ENCODE measurements at places on chromosomes 3 and 15. TPM values are rescaled to one million over a fixed set of nuclear protein-coding genes. Genes with fewer than 3 reads are reported as not detected.

GRCh38 chr15:70236341-70237086, 138.8 kb upstream of the TLE3 start:
- no peaks in the 10 kb centered on the region for H3K27me3 ChIP-seq
- no peak overlapping the region for H3K4me3 ChIP-seq
- no peaks in the 10 kb centered on the region for H3K36me3 ChIP-seq
- no peaks in the 10 kb centered on the region for H3K4me1 ChIP-seq
- no peak for DNase-seq
- no peak overlapping the region for H3K27ac ChIP-seq

- DNase-seq: peak; percentile 79
- peaks cover 4% of the 10 kb centered on the region for H3K4me1 ChIP-seq
- peak within 1 kb of the TSS; percentile 99 for H3K4me3 ChIP-seq
- no peaks in the 10 kb centered on the region for H3K27me3 ChIP-seq
These were observed at the start of gene PDZRN3 for GRCh38 chr3:73624821-73625665. TSS of gene PDZRN3 (minus strand) at chr3:73624941.

GRCh38 chr15:95125803-95126202, 894.4 kb downstream of the MCTP2 start:
- H3K27ac ChIP-seq: no peak overlapping the region
- no peaks in the 10 kb centered on the region for H3K36me3 ChIP-seq
- peaks cover 7% of the 10 kb centered on the region for H3K4me1 ChIP-seq
- no peak for DNase-seq

DNA sequence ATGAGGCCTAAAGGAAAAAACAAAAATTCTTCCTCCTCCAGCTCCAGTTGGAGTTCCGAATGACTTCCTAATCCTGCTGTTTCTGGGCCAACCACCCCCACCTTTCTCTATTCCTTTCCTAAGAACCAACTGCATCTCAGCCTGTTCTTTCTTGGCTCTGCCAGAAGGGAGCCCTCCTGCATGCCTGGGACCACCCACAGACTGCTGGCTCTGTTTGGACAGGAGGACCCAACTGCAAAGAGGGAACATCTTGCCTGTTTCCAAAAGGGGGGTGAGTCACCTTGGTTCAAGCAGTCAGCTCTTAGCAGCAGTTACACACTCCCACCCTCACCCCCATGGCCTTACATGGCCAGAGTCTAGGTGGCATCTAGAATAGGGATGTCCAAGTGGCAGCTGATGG, 116.0 kb upstream of the PRICKLE2 start:
- no peak overlapping the region for H3K4me3 ChIP-seq
- DNase-seq: no peak
- no peaks in the 10 kb centered on the region for H3K36me3 ChIP-seq
- H3K27ac ChIP-seq: no peak overlapping the region
- no peaks in the 10 kb centered on the region for H3K27me3 ChIP-seq

DNA sequence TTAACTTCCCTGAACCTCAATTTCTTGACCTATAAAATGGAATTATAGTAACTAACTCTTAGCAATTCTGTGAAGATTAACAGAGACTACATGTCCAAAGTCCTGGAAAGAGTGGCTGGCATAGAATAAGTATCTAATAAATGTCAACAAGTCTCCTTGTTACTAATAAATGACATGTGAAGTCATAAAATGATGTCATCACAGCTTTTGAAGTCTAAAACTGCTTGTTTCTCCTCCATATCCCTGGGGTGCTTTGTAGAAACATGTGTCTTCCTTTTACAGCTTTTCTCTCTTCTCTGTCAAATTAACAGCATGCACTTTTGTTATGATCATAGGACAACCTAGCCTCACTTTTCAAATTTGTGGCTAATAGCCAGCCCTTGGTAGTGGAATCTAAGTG, 510.2 kb downstream of the NTRK3 start:
- no peak for DNase-seq
- H3K4me3 ChIP-seq: no peak overlapping the region
- no peaks in the 10 kb centered on the region for H3K36me3 ChIP-seq
- no peaks in the 10 kb centered on the region for H3K27me3 ChIP-seq

- H3K4me3 ChIP-seq: no peak overlapping the region
- H3K4me1 ChIP-seq: no peaks in the 10 kb centered on the region
- H3K27ac ChIP-seq: no peak overlapping the region
- no peaks in the 10 kb centered on the region for H3K27me3 ChIP-seq
These were observed 66.6 kb downstream of the CLDN11 start for GRCh38 chr3:170485294-170485693.

DNA sequence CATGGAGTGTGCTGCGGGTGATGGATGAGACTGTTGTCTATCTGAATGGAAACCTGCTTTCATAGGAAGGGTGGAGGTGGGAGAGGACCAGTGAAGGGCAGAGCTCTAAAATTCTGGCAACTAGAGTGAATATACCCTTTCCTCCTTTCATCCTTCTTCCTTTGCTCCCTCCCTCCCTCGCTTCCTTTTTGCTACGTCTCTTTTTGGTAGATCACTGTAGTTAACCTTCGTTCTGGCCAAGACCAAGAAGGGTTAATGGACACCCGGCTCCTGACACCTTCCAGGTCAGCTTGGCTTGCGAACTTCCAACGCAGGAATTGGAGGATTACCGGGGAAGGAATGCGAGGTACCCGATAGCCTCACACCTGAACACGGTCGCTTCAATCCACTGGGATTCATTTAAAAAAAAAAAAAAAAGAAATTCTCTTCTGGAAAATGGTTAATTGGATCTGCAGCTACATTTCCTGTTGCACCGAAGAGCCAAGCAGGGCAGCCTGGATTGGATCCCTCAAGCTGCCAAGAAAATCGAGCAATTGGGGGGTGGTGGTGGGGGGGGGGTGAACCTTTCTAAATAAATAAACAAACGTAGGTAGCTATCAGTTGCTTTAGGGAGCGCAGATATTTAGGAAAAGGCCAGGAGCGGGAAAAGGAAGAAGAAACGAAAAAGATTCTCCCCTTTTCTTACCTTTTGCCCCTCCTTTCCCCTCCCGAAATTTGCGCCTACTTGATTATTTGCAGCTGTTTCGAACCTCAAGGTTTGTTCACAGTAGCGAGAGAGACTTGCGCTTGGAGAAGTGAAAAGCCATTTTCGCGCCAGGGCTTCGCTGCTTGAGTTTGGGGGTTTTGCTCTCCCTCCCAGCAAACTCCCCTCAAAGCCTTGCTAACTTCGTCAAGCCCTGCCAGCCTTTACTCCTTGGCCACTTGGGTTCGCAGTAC, 9.5 kb upstream of the NR2F2 start:
- peak overlapping the region; percentile 70 for H3K4me3 ChIP-seq
- peak; percentile 76 for DNase-seq
- no peaks in the 10 kb centered on the region for H3K27me3 ChIP-seq
- no peaks in the 10 kb centered on the region for H3K4me1 ChIP-seq

DNA sequence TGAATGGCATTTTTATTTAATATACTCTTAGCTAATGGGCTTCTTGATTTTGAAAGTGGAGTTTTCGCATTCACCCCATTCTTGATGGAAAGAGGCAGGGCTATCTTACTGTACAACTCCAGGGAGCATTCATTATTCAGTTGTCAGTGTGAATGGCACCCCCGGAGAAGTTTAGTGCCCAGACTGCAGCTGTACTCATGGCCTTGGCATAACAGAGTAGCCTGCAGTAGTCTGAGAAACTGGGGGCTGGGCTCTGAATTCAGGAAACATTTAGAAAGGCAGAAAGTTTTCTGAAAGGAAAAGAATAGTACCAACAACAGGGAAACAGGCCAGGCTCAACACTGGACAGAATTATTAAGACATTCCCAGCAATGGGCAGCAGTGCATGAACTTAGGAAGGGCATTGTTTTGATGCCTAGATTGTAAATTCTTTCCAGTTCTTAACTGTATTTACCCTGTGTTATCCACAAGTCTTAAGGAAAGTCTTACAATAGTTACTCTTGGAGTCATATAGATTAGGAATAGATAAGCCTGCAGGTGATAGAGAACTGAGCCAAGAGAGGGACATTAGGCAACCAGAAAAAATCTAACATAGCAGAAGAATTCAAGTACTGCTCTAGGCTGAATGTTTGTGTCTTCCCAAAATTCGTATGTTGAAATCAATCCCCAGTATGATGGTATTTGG, 44.4 kb downstream of the TIPARP start:
- no peaks in the 10 kb centered on the region for H3K4me1 ChIP-seq
- no peak overlapping the region for H3K4me3 ChIP-seq
- H3K27ac ChIP-seq: no peak overlapping the region
- H3K27me3 ChIP-seq: no peaks in the 10 kb centered on the region
- H3K36me3 ChIP-seq: no peaks in the 10 kb centered on the region
- no peak for DNase-seq

GRCh38 chr15:100727291-100727851, 125.0 kb downstream of the ASB7 start:
- no peaks in the 10 kb centered on the region for H3K27me3 ChIP-seq
- no peaks in the 10 kb centered on the region for H3K4me1 ChIP-seq
- no peak overlapping the region for H3K27ac ChIP-seq
- no peaks in the 10 kb centered on the region for H3K36me3 ChIP-seq
- H3K4me3 ChIP-seq: no peak overlapping the region
- DNase-seq: no peak

- H3K4me1 ChIP-seq: no peaks in the 10 kb centered on the region
- H3K27me3 ChIP-seq: no peaks in the 10 kb centered on the region
- H3K36me3 ChIP-seq: no peaks in the 10 kb centered on the region
- DNase-seq: peak; percentile 78
- H3K4me3 ChIP-seq: peak overlapping the region; percentile 49
- H3K27ac ChIP-seq: no peak overlapping the region
These were observed 485 bp downstream of the CELF6 start for GRCh38 chr15:72319360-72319984.

GRCh38 chr3:159928666-159929065, 60.0 kb upstream of the IL12A start:
- no peak overlapping the region for H3K4me3 ChIP-seq
- peak overlapping the region; percentile 63 for H3K27ac ChIP-seq
- H3K27me3 ChIP-seq: no peaks in the 10 kb centered on the region
- no peak for DNase-seq

GRCh38 chr15:66644000-66644787, 57.8 kb upstream of the SMAD6 start:
- H3K4me3 ChIP-seq: no peak overlapping the region
- no peaks in the 10 kb centered on the region for H3K27me3 ChIP-seq
- no peaks in the 10 kb centered on the region for H3K4me1 ChIP-seq
- DNase-seq: no peak
- H3K36me3 ChIP-seq: no peaks in the 10 kb centered on the region

DNA sequence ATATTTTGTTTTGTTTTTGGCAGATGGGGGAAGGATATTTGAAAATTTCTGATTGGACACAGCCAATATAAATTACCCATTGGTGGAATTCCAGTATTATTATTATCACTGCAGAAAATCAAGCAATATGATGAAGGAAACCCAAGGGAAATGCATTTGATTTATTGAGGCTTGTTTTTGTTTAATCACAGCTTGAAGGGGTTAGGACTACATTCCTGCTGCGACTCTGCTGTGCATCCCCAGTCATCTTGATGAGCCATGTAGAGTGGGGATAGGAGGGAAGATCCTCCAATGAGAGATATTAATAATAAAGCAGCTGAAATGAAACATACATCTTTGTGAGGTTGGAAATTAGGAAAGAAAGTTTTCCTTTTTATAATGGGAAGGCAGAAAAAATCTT, 208.6 kb downstream of the GAP43 start:
- no peak overlapping the region for H3K27ac ChIP-seq
- H3K27me3 ChIP-seq: no peaks in the 10 kb centered on the region
- no peak overlapping the region for H3K4me3 ChIP-seq
- no peak for DNase-seq
- no peaks in the 10 kb centered on the region for H3K4me1 ChIP-seq
- no peaks in the 10 kb centered on the region for H3K36me3 ChIP-seq

GRCh38 chr15:73777741-73778140, 24.6 kb upstream of the INSYN1 start:
- H3K36me3 ChIP-seq: no peaks in the 10 kb centered on the region
- no peaks in the 10 kb centered on the region for H3K27me3 ChIP-seq
- H3K4me3 ChIP-seq: no peak overlapping the region
- DNase-seq: no peak

GRCh38 chr3:127851899-127852298, 29.6 kb upstream of the MGLL start:
- no peak overlapping the region for H3K27ac ChIP-seq
- no peaks in the 10 kb centered on the region for H3K36me3 ChIP-seq
- no peaks in the 10 kb centered on the region for H3K27me3 ChIP-seq
- H3K4me3 ChIP-seq: no peak overlapping the region
- DNase-seq: peak; percentile 43

DNA sequence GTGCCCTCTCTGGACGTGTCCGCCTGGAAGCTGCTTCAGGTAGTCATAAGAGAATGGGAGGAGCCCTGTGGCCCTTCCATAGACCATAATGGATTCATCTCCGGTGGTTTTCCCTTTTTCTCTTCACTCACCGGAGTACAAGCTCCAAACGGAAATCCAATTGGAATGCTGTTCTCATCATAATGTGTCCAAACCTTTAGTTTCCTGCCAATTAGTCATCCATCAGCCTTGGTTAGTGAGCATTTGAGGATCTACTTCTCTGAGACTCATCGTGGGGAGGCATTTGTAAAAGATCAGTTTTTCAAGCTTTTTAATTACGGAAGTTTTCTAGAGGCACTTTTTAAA, 34.9 kb downstream of the ABHD2 start:
- DNase-seq: no peak
- no peak overlapping the region for H3K4me3 ChIP-seq
- H3K27me3 ChIP-seq: no peaks in the 10 kb centered on the region
- H3K4me1 ChIP-seq: peaks cover 8% of the 10 kb centered on the region
- peaks cover 8% of the 10 kb centered on the region for H3K36me3 ChIP-seq
- H3K27ac ChIP-seq: peak overlapping the region; percentile 69

DNA sequence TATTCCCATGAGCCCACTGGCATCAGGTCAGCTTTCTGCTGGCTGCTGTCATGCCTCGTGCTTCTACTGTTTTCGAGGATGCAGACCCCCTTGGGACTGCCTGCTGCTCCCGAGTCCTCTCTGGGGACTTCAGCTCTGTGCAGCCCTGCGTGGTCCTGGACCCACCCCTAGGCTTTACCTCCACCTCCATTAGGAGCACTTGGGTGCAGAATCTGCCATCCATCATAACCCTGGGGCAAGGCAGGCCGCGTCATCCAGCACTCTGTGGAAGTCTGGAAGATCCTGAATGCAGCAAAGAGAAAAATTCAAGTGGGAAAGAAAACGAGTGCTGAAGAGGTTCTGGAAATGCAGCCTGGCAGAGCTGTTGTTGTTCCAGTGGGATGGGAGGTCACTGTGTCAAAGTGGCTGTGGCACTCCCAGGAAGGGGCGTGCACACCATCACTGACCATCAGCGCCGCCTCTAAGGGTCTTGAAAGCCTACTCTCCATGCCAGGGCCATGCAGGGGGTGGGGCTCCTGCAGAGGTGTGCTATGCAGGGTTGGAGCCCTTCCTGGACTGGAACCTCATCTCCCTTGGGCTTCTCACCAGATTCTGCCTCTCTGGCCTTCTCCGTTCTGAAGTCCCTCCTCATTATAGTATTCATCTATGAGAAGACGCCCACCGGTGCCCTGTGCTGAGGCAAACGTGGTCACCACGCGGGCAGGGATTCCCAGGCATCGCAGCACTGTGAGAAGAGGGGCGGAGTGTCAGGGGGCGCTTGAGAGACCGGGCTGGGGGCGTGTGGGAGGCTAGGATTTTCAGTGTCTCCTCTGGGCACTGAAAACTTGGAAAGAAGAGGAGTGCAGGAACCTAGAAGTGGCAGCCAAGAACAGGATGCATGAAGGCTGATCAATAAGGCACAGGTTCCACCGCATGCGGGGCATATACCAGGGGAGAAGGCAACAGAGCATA, 12.5 kb downstream of the EPB42 start:
- no peaks in the 10 kb centered on the region for H3K27me3 ChIP-seq
- no peaks in the 10 kb centered on the region for H3K36me3 ChIP-seq
- H3K4me1 ChIP-seq: no peaks in the 10 kb centered on the region

The MYRIP gene
- 11.0 TPM for total RNA-seq

The CDHR4 gene
- 1.1 TPM for total RNA-seq

The TMEM45A gene
- total RNA-seq: 39.2 TPM

The P2RY12 gene
- total RNA-seq: 3.6 TPM

The CLSTN2 gene
- 18.0 TPM for total RNA-seq

All from aorta (tissue), 5 donors.